Stimulated activated CD8-positive, alpha-beta memory T cell treated with anti-CD3 and anti-CD28 coated beads, Interleukin-4, amount 100 ng/mL, for 4 hours (primary cell): ENCODE measurements at places on chromosomes 3 and 15.

DNA sequence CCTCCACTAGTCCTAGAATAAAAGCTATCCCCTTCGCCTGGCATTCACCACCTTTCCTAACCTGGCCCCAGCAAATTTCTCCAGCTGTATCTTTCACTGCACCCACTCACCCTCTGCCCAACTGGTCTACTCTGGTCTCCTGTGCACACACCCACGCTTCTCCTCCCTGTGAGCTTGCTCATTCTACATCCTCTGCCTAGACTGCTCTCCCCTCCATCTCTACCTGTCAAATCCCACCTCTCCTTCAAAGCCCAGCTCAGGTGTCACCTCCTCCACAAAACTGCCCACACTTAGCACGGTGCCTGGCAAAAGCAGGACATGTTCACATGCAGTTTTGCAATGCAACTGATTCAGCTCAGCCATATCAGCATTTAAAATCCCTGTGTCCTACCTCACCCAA lies 45.8 kb upstream of the NTRK3 start:
- no peak for DNase-seq

DNA sequence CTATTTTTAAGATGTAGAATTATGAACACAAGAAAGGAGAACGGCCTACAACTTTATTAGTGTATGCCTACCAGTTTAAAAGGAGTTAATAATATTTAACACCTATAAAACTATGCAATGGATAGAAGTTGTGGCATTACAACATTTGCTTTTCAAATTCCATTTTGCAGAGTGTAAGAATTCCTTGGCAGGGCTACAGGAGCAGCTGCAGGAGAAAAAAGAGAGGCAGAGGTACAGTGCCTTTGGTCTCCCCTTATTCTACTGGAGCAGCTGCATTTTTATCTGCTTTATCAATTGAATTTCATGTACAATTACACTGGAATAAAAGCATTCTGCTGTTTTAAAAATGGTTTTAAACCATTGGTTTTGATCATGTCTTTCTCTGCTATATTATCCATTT lies 145.7 kb upstream of the KCNH8 start:
- DNase-seq: no peak

DNA sequence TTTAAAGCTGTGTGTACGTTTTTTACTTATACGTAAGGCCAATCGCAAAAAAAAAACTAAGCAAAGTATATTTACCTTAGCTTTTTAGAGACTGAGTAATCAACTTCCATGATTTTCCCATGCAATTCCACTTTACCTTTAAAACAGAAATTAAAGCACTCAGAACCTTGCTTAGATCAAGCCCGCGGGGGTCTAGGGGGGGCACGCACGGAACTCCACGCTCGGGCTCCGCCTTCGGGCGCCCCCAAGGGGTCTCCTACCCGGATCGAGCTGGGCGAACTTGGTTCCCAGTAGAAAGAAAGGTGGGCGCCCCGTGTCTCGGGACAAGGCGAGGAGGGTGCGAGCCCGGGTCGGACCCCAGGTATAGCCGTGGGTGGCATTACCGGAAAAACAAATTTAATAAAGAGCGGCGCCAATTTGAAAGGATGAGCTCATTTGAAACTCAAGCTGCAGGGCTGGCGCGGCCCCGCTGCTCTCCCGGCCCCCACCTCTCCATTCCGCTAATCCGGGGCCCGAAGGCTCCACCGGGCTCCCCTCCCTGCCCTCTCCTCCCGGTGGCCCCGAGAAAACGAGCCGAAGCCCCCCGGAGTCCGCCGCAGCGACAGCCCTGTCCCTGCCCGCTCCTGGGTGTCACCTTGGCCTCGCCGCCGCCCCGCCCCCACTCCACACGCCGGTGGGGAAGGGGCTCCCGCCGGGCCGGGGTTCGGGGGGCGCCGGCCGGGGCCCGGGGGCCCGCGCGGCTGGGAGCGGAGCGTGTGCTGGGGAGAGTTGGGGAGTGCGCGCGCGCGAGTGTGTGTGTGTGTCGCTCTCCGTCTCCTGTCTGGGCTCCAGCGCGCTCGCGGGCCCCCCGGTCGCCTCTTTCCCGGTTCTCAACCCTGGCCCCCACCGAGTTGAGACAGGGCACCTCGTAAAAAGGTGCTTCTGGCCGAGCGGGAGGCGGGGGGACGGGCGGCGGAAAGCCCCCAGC lies 1.5 kb downstream of the IGF2BP2 start:
- no peak for DNase-seq

- DNase-seq: no peak
These were observed 646 bp downstream of the IQCB1 start for GRCh38 chr3:121834157-121834670.

GRCh38 chr3:129413687-129414506 lies 14.5 kb downstream of the EFCAB12 start:
- no peak for DNase-seq

DNA sequence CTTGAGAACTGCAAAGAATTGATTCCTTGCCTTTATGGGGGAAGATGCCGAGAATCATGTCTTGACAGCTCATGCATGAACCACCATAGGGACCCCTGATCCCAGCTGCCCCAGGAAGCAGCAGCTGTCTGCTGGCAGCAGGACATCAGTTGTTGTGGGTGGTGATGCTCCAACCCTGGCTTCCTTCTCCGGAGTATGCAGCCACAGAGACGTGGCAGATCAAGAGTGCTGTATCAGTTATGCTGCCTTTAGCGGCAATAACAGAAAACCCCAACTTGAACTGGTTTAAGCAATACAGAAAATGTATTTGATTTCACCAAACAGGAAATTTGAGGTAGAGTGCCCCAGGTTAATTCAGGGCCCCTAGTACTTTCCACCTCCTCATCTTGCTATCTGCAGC lies 92.2 kb upstream of the TNFAIP8L3 start:
- no peak for DNase-seq

DNA sequence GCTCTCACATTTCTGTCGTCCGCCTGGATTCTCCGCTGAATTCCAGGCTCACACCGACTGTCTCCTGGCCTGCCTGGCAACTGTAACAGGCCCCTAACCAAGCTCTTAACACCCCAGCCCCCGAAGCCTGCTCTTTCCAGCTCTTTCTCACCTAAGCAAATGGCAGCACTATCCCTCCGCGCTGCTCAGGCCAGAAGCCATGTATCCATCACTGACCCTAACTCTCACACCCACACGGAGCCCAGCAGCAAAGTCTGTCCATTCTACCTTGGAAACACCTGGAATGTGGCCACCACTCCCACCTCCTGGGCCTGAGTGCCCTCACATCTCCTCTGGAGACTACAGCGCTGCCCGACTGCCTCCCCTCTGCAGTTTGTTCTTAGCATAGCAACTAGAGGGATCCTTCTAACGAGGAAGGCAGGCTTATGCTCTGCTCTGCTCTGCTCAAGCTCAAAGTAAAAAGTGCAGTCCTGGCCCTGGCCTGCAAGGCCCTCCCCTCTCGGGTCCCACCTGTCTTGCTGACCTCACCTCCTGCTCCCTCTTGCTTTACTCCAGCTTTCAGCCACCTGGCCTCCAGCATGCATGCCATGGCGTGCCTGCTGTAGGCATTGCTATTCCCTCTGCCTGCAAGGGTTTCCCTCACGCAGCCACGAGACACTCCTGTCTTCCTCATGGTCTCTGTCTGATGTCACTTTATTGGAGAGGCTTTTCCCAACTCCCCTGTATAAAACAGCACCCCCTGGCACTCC lies 27.2 kb downstream of the FEM1B start:
- DNase-seq: no peak

GRCh38 chr15:49678655-49679054 lies 57.8 kb downstream of the DTWD1 start:
- no peak for DNase-seq

DNA sequence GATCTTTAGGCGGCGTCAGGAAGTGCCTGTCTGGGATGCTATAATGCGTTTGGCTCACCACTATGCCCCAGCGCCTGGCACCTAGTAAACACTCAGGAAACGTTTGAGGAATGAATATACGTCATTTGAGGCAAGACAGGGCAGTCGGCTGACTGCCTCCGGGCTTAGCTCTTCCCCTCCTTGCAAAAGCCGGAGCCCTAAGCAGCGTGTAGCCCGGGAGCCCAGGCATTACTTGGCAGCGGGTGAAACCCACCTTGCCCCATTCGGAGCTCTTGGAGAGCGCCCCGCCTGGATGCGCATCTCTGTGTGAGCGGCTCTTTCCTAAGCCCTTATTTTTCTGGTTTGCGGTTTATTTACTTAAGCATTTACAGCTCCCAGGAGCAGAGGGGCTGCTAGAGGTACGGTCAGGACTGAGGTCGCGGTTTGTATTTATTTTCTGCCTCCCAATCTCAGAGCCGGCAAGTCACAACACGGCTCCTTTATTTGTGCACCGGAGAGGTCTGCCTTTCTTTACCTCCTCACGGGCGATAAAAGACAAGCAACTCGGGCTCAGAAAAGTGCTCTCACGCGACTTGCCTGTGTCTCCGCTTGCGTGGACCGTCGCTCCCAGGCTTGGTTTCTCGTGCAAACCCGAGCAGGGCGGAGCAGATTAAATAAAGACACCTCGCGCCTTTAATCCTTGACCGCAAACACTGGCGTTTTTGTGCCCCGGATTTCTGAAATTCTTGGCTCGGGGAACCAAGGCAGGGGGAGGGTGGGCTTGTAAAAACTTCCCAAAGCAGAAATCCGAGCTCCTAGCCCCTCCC lies 737 bp upstream of the ITPR1 start:
- DNase-seq: no peak

- DNase-seq: no peak
These were observed 222.5 kb downstream of the SHQ1 start for GRCh38 chr3:72625602-72626337.

DNA sequence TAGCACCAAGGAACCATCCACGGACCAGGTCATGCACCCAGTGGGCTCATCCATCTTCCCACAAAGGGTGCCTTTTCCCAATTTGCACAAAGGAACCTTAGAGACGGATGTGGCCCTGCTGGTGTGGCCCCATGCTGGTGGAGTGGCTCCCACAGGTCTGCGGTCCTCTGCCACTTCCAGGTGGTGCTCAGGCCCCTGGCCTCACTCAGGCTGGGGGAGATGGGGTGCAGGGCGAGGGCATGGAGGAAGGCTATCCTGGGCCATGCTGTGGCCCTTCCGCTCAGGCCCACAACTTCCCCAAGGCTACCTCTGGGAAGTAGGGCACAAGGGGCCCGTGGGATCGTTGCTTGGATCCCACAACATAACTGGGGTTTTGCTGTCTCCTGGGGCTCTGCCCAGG lies 5.2 kb upstream of the SYNM start:
- DNase-seq: no peak

DNA sequence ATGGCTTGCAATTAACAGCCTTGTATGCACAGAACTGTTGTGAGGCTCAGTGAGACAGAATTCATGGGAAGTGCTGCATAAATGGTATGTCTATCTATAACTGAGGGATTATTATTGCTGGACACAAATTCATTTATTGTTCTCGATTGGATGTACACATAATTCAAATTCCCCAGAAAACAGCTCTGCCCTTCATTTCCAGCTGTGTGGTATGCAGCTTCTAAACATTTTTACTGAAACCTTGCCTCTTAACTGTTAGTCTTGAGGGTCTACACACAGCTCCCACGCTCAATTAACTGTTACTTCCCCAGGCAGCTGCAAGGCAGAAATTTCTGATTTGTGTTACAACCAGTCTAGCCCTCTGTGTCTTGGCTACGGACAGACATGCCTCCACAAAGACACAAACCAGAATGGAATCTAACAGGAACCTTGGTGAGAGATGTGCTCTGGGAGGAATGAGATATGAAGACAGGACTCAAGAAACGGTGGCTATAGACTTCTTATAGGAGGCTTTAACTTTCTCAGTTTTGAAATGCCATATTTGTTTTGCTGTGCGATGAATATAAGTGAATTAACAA lies 139.7 kb upstream of the TBL1XR1 start:
- no peak for DNase-seq

DNA sequence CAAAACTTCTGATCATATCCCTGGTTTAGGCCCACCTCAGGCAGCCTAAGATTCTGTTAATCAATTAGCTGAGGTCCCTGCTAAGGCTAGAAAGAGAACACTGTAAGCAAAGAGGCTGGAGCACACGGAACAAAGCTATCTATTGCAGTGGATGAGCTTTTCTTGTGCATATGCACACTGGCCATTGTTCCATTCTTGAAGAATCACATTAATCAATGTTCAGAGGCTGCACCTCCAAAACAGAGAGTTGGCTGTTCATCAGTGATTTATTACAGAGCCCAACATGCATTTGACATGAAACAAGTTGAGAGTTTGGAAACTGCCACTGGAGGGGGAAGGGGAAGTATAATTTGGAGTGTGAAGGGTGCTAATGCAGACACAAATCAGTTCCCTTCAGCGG lies 873.0 kb downstream of the ROBO1 start:
- no peak for DNase-seq

- DNase-seq: no peak
These were observed 21.0 kb upstream of the NFKBIZ start for GRCh38 chr3:101828276-101828675.

GRCh38 chr3:52154135-52155094 lies at the start of gene POC1A:
Gene POC1A, minus strand, starts transcription at chr3:52154423. Its CDS starts 51 bp downstream, at chr3:52154372.
- peak; percentile 79 for DNase-seq

GRCh38 chr3:61407397-61407796 lies 154.0 kb upstream of the PTPRG start:
- no peak for DNase-seq

- no peak for DNase-seq
These were observed 26.5 kb downstream of the DAPK2 start for GRCh38 chr15:64019764-64020163.

DNA sequence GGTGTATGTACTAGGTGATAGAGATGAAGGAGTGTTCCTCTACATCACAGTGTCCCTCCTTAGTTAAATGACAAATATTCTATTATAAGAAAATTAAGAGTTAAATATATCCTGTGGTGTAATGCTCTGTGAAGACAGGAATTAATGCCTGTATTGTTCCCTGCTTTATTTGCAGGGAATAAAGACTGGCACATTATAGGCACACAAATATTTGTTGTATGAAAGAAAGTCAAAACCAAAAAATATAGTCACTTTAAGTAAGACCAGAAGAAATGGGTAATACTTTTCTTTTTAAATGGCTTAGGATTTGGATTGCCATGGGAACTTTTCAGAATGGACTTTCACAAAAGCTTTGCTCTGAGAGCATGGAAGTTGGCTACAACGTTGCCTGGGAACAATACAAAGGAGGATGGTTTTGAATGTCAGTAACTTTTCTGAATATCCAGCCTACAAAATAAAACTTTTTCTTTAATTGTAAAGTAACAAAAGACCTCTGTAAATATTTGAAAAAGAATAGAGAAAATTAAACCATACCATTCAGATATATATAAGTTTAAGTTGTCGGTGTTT lies 158.0 kb upstream of the P2RY1 start:
- no peak for DNase-seq

GRCh38 chr15:97168704-97169475 lies 791.6 kb upstream of the ARRDC4 start:
- DNase-seq: no peak

GRCh38 chr3:123768480-123769355 lies 115.4 kb downstream of the MYLK start:
- no peak for DNase-seq

GRCh38 chr3:170724599-170725280 lies 138.9 kb upstream of the SLC7A14 start:
- DNase-seq: no peak

- DNase-seq: no peak
These were observed 20.5 kb downstream of the CCR9 start for GRCh38 chr3:45906681-45907407.
